Peyer's patch (tissue), 4 donors: ENCODE measurements at places on chromosomes 11 and 22.
A peak's percentile ranks its signal among the peaks of the same experiment; 100 is the strongest.

- peak; percentile 84 for DNase-seq
Measured at GRCh38 chr11:62713343-62713742, 5.9 kb downstream of the GNG3 start.

- DNase-seq, result no peak
Measured at GRCh38 chr11:66322732-66323427, 6.0 kb upstream of the CD248 start.

GRCh38 chr11:65549096-65549495 is 9.1 kb downstream of the LTBP3 start:
- DNase-seq, result no peak

- no peak for DNase-seq
Measured at GRCh38 chr22:42324990-42325710, 54.7 kb upstream of the TCF20 start.

DNA sequence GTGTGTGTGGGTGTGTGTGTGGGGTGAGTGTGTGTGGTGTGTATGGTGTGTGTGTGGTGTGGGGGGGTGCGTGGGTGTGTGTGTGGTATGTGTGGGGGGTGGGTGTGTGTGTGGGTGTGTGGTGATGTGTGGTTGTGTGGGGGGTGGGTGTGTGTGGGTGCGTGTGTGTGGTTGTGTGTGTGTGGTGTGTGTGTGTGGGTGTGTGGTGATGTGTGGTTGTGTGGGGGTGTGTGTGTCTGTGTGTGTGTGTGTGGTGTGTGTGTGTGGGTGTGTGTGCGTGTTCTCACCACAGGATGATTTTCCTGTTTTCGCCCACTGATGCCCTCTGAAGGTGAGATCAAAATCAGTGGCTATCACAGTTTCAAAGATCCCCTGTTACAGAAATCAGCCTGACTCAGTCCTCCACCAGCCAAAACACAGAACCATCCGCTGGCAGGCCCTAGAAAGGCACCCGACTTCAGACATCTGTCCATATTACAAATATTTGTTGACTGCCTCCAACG is 24.7 kb downstream of the CPT1A start:
- DNase-seq, result no peak

DNA sequence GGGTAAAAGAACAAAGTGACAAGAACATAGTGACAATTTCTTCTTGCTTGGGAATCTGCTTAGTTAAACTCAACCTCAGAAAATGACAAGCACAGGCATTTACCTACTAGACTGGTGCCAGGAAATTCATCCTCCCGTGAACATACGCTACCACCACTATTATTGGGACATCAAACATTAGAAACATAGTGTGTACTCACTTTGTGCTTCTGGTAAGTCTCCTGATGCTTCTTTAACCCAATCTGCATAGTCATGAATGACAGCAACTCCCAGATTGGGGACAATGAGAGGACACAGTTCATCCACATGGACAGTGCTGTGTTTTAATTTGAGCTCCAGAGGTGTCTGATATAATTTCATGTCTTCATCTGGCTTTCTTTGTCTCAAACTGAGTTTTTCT is 29.2 kb upstream of the CHRNA10 start:
- DNase-seq, result no peak

- DNase-seq, result no peak
Measured at GRCh38 chr11:69647761-69648497, 7.0 kb downstream of the CCND1 start.

DNA sequence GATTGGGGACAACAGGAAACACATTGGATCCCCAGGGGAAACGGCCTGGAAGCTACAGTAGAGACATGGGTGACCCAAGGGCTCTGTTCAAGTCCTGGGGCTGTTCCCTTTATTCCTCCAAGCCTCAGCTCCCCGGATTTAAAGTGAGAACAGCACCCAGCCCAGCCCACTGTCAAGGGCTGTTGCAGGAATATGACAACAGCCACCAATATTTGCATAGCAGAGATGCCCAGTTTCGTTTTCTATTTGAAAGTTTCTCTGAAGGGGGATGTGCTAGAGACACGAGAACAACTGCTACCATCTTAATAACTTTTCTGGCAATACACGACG is 81.1 kb upstream of the WNT7B start:
- peak; percentile 80 for DNase-seq

- no peak for DNase-seq
Measured at GRCh38 chr11:84905411-84905810, 721.7 kb downstream of the DLG2 start.

- no peak for DNase-seq
Measured at GRCh38 chr11:15901790-15902189, 454.6 kb downstream of the SOX6 start.

DNA sequence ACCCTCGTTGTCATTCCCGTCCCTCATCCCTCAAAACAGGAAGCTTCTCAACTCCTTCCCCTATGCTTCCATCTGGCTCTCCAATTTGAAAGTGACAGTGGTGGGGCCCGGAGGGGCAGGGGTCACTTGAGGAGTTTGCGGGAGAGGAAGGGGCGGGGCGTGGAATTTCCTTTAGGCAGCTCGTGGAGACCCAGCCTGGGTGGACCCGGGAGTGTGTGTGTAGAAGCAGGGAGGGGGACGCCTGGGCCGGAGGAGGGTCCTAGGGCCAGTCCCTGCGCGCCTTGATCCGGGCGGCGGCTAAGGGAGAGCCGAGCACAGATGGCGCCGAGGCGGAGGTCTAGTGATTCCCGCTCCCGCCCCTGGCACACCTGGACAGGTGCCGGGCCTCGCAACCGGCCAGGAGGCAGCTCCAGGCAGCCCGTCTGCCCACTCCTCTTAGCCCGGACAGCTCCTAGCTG is 7.8 kb upstream of the PAX6 start:
- peak; percentile 45 for DNase-seq

- DNase-seq, result peak; percentile 15
Measured at GRCh38 chr11:69552951-69553350, 71.5 kb downstream of the LINC01488 start.

DNA sequence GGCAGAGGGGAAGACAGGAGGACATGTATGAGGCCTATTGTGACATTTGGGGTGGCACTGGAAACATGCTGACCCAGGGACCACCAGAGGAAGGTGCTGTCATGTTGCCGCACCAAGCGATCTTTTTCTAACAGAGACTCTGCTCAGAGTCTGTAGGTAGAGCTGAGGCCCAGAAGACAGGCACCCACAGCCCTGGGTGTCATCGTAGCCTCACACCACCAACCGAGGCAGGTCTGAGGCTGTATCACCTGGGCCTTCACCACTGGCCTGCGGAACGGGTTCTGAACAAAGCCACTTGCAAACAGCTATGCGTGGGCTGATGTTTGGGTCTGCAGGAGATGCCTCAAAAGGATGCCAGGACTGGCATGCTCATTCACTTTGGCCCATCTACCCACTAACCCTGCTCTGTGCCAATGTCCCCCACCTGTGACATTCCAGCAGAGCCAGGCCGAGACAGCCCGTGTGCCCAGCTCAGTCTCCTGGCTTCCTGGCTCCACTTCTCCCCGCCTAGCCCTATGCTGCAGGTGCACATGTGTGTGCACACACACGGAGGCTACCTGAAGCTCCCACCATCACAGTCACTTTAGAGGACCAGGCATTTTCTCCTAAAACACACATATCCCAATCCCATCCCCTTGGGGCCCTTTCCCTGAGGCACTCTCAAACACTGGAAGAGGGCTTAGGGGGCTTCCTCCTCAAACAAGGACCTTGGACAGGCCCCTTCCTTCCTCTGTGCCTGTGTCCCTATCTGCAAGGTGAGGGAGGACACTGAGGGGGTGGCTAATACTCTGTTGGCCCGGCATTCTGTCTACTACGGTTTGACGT is 3.6 kb downstream of the TRIM29 start:
- DNase-seq, result peak; percentile 9

GRCh38 chr11:19279451-19279850 is 38.7 kb upstream of the E2F8 start:
- no peak for DNase-seq

GRCh38 chr11:62025487-62026105 is 58.2 kb upstream of the FTH1 start:
- peak; percentile 73 for DNase-seq

- DNase-seq, result peak; percentile 88
Measured at GRCh38 chr11:75151346-75152047, 590 bp downstream of the SLCO2B1 start.

GRCh38 chr22:27985323-27986275 is 66.5 kb upstream of the PITPNB start:
- no peak for DNase-seq

DNA sequence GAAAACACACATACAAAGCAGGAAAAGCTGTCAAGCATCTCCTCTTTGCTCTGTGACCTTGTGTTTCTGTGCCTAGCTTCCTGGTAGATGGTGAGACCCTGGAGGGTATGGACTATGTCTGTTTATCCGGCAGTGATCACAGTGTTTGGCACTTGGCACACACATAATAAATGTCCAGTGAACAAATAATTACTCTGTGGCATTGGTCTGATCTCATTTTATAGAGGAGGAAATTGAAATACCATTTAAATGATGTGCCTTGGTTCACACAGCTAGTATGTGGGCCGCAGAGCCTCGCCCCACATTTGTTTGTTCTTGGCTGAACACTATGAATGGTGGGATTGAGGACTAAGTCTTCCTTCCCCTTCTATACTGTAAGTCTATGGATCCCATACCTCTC is 104.7 kb upstream of the SPON1 start:
- no peak for DNase-seq

GRCh38 chr11:60970369-60970774 is 1.1 kb upstream of the CD6 start:
- peak; percentile 89 for DNase-seq

DNA sequence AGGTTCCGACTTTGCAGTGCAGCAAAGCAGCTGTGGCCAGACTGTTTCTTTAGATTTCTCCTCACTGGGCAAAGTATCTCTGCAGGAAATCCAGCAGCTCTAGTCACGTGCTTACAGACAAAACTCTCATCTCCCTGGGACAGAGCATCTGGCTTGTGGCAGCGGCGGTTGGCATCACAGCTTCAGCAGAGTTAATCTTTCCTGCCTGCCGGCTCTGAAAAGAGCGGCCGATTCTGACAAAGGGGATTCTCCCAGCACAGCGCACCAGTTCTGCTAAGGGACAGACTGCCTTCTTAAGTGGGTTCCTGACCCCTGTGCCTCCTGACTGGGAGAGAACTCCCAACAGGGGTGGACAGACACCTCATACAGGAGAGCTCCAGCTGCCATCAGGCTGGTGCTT is 1357.3 kb upstream of the TENM4 start:
- DNase-seq, result no peak

DNA sequence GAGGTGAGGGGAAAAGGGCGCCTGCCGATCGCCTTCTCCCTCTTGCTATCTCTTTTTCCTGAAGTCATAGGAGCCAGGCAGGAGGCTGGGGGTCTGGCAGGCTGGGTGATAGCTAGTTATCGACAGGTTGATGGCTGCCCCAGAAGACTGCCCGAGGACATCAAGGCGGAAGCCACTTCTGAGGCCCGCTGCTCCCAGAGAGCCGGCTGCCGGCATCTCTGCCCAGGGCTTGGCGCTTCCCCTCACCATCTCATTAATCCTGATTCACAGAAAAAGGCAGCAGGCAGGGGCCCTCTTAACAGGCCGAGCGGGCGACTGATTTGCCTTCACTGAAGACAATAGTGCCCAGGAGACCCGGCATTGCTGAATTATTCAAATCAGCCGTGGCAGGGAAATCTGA is 124.2 kb downstream of the MIAT start:
- DNase-seq, result no peak

- DNase-seq, result no peak
Measured at GRCh38 chr11:83956119-83956697, 670.0 kb upstream of the CCDC90B start.

GRCh38 chr11:117816151-117816741 is 8.3 kb downstream of the FXYD2 start:
- no peak for DNase-seq

DNA sequence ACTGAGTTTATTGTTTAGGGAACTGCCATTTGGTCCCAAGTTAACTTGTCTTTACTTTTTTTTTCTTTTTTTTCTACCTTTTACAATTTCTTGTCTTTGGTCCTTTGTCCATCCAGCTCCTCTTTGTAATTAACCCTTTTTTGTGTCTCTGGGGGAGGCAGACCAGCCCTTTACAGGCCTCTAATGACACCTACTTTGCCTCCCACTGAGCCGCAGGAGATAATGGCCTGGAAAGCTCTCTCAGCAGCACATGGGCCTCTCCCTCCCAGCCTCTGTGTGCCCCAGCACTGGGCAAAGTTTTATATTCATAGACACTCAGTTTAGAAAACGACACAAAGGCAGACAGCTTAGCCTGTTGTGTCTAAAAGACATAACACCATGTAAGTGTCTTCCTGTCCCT is 480.4 kb downstream of the SOX6 start:
- no peak for DNase-seq

GRCh38 chr11:121393855-121394254 is 58.3 kb upstream of the SORL1 start:
- DNase-seq, result no peak

- DNase-seq, result peak; percentile 22
Measured at GRCh38 chr11:65486570-65487466, 12.0 kb upstream of the MALAT1 start.

GRCh38 chr11:46520971-46521745 is 72.7 kb downstream of the AMBRA1 start:
- no peak for DNase-seq

GRCh38 chr11:96237766-96238266 is 105.2 kb downstream of the MAML2 start:
- no peak for DNase-seq

DNA sequence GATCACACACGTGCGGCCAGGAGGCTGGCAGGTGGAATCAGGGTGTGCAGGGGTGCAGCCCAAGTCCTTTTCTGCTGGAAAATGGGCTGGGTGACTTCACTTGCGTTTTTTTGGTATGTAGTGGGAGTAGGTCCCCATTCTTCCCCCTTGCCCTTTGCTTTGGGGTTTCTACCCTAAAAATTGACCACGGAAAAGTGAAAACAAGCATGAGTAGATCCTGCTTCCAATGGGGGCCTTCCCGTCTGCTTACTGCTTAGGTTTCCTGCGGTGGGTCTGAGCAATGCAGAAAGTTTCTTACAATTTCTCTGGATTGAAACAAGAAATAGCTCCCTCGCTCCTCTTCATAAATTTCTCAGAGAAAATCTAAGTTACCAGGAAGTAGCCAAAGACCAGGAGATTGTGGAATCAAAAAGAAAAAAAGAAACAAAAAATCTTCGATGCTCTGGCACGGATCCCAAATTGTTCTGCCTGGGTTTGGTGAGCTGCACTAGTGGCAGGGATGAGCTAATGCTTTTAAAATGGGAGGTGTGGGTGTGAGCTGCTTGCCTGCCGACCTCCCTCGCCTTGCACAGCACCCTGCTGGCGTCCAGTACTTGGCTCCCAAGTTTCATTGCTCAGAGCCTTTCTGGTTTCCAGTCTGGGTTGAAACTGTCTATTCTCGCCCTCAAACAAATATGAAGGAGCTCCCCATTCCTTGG is 2.4 kb downstream of the TIMP3 start:
- DNase-seq, result no peak

- DNase-seq, result no peak
Measured at GRCh38 chr22:33000342-33001280, 57.6 kb downstream of the SYN3 start.

DNA sequence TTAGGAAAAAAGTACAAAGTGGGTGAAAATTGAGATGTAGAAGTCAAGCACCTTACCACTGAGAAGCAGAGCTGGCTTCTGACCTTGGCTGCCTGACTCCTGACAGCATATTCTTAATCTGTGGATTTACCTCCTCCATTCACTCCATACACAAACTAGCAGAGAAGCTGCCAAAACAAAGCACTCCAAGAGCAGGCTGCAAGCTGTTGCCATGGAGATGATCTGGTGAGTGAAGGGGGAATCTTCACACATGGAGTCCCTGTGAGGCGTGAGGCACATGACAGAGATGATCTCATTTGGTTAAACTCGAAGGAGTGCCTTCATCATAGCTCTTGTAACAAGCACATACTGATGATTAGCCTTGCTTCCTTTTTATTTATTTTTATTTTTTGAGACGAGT is 16.1 kb downstream of the COMMD9 start:
- DNase-seq, result no peak
